ENCODE measurements at places on chromosomes 3 and 15.

DNA sequence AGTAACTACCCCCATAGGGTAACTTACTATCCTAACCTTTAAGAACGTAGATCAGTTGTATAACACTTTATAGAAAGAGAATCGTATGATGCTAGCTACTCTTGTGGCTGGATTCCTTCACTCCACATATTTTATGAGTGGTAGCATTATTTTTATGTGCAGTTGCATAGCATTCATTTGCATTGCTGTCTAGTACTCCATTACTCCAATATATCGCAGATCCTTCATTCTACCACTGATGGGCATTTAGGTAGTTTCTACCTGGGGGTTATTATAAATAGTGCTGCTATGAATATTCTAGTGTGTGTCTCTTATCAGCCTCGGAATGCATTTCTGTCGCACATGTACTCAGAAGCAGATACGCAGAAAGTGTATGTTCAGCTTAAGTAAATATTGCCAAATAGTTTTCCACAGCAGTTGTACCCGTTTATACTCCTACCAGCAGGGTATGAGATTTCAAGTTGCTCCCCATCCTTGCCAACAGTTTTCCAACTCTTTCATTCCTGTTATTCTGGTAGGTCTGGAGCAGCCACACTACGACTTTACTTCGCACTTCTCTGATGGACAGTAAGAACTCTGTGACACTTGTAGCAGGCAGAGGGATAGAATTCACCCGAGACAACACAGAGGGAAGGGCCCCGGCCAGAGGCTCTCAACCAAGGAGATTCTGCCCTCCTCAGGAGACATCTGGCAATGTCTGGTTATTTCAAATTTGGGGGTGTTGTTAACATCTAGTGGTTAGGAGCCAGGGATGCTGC, 9.8 kb upstream of the VGLL4 start:
- DNase-seq, result no peak

- DNase-seq, result no peak
Observed at GRCh38 chr3:7203969-7204847, 343.3 kb downstream of the GRM7 start.

GRCh38 chr3:128854475-128854874, 24.9 kb upstream of the ACAD9 start:
- no peak for DNase-seq

GRCh38 chr15:72315706-72316370, 4.1 kb downstream of the CELF6 start:
- no peak for DNase-seq

DNA sequence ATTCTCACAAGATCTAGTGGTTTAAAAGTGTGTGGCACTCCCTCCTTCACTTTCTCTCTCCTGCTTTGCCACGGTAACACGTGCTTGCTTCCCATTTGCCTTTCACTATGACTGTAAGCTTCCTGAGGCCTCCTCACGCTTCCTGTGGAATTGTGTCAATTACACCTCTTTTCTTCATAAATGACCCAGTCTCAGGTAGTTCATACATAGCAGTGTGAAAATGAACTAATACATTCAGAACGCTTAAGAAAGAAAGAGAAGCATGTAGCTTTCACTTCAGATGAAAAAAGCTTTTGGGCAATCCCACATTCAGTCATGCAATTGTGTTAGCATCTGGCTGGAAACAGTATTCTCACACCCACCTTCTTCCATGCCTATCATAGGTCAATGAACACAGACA, 24.4 kb downstream of the P3H2 start:
- DNase-seq, result no peak

GRCh38 chr3:59737241-59737640, 687.4 kb upstream of the CFAP20DC start:
- DNase-seq, result no peak

GRCh38 chr3:130839813-130840212, 54.1 kb upstream of the ATP2C1 start:
- no peak for DNase-seq

GRCh38 chr3:16317561-16317945, 52.5 kb downstream of the OXNAD1 start:
- DNase-seq, result no peak

DNA sequence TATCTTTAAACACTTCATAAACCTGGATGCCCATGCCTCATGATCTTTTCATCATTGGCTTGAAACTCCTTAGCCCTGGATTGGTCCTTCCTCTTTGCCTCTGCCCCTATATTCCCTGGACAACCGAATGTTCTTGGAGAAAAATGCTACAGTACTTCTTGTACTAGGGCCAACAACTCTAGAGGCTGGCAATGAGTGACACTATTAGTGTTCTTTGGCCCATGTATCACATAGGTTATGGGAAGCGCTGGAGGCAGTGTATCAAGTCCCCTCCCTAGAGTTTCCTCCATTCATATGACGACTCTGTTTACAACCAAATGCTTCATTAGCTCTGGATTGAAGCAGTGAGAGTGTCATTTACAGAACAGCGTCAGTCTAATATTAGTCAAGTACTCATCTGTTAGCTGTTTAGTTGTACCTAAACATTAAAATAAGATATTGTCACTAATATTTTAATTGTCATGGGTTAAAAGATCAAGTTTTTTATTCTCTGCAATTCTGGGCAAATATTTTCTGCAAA, 66.4 kb upstream of the MYO5C start:
- no peak for DNase-seq

GRCh38 chr3:87350367-87351199, 74.2 kb upstream of the POU1F1 start:
- no peak for DNase-seq

DNA sequence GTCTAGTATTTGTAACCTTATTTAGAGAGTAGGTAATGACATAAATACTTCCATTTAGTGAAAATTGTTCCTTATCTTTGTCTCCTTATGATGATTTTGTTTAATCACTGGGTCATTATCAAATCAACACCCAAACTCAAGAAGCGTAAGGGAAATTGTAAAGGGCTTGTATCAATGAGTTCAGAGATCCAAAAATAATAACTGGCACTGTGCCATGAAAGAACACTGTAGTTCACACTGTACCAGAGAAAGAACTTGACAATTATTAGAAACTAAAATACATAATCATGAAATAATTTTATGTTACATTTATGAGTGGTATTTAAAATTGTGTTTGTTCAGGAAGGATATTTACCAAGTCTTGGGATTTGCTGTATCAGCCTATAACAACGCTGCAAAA, 895.4 kb downstream of the FHIT start:
- DNase-seq, result no peak

DNA sequence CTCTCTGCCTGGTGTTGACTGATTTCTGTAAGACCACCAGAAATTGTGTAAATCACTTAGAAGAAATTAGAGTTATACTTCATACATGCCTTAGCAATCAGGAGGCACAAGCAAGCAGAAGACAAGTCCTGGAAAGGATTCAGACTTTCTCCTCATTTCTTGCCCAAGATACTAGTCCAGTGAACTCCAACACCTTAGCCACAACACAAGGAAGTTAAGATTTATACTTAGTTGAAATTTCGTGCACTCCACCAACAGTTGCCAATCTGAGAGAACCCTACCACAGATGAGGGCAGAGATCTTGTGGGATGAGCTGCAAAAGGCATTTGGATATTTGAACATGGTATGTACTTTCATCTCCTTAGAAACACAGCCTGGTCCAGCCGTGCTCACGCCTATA, 2.3 kb downstream of the P3H2 start:
- no peak for DNase-seq

GRCh38 chr3:128354788-128355542, 111.7 kb downstream of the DNAJB8 start:
- DNase-seq, result no peak

DNA sequence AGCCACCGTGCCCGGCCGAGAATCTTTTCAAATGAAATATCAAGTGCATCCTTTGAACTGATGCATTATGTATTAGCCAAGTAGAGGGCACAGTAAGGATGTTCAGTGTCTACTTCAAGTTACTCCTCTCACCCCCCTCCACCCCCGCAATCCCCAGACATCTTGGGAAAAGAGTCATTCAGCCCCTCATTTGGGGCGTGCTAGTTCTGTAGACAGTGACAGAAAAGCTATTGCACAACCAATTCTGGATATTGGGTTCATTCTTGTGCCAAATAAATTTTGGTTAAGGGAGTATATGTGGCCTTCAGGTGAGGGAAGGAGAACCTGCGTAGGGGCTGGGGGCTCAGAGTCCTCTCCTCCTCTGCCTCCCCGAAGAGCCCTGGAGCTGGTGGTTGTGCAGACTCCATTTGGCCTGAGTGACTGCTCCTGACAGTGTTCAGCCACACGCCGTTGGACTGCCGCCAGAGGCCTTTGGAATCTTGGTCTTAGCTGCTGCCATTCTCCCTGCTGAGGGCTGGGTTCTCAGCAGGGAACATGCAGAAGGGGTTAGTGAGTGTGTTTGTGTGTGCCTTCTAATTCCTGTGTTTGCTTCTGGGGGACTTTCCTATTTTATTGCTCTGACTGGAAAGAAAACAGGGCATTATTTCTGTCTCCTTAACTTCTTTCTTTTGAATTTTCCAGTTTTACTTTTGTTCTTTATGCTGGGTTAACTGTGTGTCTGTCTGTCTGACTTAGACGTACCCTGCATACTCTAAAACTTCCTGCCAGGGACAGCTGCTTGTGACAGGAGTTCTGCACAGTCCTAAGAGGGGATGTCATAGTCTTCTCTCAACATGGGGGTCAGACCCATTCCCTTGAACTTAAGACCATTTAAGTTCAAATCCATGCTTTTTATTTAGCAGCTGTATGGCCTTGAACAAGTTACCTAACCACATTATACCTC, 21.0 kb downstream of the RARB start:
- no peak for DNase-seq

GRCh38 chr3:84724877-84725276, 233.9 kb upstream of the CADM2 start:
- DNase-seq, result no peak

DNA sequence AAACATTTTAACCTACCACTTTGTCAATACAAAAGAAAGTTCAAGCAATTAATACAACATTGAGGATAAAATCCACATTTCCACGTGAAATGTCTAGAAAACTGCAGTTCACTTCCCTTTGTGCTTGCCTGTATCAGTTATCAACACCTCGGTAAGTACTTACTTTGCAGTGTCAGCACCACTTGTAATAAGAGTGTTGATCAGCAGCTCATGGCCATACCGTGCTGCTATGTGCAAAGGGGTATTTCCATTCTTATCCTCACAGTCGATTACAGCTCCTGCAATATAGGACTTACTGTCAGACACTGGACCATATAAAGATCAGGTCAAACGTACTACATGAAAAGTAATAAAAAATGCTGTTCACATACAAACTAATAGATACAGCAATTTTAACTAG, 84.4 kb downstream of the ANKRD28 start:
- DNase-seq, result no peak

- no peak for DNase-seq
Observed at GRCh38 chr3:14829811-14830210, 11.0 kb downstream of the FGD5 start.

- no peak for DNase-seq
Observed at GRCh38 chr3:103847081-103848062, 1412.6 kb downstream of the ZPLD1 start.

DNA sequence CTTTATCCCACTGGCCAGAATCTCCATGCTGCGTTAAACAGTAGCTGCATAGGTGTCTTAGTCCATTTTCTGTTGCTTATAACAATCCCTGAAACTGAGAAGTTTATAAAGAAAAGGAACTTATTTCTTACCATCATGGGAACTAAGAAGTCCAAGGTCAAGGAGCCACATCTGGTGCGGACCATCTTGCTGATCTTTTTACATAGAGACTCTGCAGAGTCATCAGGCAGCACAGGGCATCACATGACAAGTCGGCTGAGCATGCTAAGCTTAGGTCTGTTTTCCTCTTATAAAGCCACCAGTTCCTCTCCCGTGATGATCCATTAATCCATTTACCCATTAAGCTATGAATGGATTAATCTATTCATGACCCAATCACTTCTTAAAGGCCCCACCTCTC, 22.4 kb upstream of the FAM174B start:
- DNase-seq, result no peak
